ENCODE measurements at places on chromosomes 12 and 14.

- no peak for DNase-seq
These were observed 122.3 kb upstream of the RFLNA start for GRCh38 chr12:124172636-124173035.

DNA sequence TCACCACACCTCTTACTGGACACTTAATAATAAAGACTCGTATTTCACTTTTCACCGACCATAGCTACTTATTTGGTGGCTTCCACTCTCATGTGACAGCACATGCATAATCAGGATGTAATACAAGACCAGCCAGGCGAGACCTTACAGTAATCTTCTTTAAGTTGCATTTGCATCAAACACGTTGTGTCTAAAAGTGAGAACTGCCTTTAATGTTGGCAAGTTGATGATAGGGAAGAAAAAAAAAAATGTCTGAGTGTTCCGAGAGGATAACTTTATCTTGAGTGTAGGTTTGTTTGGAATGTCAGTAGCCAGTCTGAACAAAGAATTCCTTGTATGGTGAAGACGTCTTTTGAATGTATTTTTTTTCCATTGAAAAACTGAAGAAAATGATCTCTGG, 440.4 kb downstream of the ADAMTS20 start:
- DNase-seq: no peak

DNA sequence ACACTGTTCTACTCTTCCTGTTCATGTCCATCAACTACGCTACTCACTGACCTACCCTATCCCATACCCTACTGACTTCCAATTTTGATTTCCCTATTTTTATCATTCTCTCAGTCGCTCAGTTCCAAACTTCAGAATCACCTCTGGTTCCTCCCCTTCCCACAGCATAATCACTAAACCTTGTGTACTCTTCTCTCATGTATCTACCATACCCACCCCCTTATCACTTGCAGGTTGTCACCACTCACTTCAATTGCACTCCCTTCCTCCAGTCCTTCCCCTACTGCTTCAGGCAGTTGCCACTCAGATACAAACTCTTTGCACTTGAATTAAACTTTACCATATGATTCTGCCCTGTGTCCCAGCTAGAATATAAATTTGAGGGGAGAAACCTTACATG, 6.3 kb downstream of the RACGAP1 start:
- DNase-seq: no peak

DNA sequence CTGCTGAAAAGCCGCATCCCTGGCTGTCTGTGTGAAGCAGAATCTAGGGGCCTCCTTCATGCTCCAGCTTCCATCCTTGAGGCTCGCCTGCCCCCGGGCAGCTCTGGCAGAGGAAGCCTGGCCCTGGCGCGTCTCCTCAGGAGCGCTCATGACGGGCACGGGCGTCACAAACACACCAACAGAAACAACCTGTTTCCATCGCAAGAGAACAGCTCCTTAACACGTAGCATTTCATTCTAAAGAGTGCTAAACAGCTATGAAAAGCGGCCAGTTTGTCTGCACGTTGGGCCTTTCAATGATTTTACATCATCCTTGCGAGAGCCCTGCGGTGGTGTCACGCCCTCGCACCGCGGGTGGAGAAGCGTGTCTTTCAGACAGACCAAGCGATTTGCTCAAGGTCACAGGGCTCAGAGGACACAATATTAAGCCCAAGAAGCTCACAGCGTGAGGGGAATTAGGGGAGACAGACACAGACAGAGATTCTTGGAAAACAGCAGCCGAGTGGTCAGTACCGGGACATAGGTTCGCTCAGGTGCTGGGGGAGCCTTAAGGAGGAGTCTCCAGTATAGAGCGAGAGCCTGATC, 4.9 kb downstream of the ADGRD1 start:
- DNase-seq: no peak

DNA sequence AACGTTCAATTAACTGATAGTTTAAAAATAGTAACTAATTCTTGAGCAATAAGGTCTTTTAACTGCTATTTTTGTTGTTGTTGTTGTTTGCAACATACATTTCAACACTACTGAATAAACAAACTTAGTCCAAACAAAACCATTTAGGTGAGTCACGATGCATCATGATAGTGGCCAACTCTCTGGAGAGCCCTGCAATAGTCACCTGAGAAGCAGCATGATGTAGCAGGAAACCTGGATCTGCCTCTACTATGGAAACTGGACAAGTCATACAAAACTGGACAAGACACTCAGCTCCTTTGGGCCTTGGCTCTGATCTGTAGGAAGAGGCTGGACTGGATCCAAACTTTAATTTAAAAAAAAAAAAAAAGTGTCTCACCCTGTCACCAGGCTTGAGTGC, 117.3 kb downstream of the MED13L start:
- DNase-seq: no peak

GRCh38 chr12:126210448-126210847, 1145.2 kb downstream of the AACS start:
- no peak for DNase-seq

GRCh38 chr14:32372154-32372553, 43.1 kb downstream of the AKAP6 start:
- DNase-seq: no peak
